Activated CD4-positive, alpha-beta T cell treated with anti-CD3 and anti-CD28 coated beads, Interleukin-2, amount 50 U/mL, for 16 hours (primary cell): ENCODE measurements at places on chromosomes 2 and 18.

DNA sequence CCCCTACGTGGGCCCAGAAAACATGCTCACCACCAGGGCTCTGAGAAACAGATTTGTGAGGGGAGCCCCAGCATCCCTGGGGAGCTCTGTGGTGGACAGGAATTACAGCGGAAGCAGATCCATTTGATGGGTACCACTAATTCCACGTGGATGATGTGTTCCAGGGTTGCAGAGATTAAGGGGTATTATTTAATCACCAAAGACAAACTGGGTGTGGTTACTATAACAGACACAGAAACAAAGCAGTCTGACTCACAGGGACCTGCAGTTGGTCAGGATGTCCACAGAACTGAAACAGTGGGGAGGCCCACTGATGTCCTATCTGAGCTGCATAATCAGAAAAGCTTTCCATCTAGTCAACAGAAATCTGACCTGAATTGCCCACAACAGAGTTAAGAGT, 65.8 kb downstream of the PSMG2 start:
- no peak for DNase-seq

DNA sequence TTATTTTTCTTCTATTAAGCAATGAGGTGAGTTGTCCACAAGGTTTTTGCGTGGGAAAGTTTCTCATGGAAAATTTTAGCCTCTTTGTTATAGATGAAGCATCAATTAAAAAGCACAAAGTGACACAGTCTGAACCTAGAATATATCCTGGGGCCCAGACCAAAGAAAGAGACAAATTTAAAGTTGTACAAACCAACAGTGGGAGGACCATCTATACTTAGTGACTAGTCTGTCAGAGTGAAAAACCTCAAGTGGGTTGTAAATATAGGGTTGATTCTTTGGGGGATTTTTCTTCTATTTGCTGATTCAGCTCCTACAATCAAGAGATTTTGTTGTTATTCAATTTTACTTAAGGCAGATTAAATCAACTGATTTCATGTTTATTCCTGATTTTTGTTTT, 256.2 kb downstream of the SATB2 start:
- DNase-seq: no peak

DNA sequence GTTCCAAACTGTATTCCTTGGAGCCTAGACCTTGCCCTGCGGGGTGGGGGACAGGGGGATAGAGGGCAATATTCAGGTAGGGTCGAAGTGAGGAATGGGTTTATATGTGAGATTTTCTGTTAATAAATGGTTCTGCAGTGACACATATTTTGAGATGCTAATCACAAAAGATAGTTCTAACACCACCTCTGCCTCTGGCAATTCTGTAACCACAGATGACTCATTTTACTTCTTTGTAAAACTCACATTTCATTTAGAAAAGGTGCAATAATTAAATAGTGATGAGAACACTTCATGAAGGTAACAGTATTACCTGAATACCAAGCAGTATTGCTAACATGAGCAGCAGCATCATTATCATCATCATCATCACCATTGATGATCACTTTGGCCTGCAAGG, 306.6 kb downstream of the SUCLG1 start:
- DNase-seq: no peak

DNA sequence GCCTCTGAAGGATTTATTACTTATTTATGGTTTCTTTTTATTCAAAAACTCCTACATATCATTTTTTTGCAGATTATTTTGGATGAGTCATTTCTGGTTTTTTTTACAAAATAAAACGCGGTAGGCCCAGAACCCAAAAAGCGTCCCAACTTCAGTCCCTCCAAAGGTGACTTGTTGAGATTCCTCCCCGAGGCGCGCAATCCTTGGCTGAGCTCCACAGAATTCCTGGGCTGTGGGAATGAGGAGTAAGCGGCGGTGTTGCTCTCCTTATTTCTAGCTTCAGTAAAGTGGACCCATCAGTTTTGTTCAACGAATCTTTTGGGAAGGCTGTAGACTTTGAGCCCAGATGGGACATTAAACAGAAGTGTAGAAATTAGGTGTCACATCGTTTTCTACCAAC, 67.0 kb upstream of the RMP24 start:
- no peak for DNase-seq

- no peak for DNase-seq
These were observed 435 bp downstream of the IFT172 start for GRCh38 chr2:27489118-27489497.

DNA sequence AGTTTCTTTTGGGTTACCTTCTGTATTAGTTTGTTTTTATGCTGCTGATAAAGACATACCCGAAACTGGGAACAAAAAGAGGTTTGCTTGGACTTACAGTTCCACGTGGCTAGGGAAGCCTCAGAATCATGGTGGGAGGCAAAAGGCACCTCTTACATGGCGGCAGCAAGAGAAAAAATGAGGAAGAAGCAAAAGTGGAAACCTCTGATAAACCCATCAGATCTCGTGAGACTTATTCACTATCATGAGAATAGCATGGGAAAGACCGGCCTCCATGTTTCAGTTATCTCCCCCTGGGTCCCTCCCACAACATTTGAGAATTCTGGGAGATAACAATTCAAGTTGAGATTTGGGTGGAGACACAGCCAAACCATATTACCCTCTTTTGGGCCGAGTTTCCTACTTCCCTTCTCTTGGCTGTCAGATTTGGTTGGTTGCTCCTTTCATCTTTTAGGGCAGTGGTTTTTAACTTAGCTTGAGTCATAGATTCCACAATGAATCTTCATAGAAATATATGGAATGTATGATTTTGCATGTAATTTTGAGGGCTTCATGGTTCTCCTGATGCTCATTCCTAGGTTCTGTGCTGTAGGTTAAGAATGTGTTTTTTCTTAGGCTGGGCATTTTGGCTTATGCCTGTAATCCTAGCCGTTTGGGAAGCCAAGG, 44.2 kb downstream of the CEP192 start:
- no peak for DNase-seq

DNA sequence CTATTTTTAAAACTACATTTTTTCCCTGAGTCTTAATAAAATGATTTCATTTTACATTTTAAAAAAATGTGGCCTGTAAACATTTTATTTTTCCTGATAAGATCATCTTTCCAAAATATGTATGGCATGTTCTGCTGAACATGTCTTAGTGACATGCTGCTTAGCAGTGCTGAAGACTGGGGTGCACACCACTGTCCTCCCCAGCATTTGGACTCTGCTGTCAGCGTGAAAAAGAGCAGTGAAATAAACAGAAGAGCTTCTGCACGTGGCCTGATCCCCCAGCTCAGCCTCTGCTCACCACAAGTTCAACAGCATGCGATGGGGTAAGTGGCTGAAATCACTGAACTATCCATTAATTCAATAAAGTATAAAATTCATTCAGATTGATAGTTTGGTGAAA, 81.6 kb upstream of the ZNF521 start:
- DNase-seq: no peak

DNA sequence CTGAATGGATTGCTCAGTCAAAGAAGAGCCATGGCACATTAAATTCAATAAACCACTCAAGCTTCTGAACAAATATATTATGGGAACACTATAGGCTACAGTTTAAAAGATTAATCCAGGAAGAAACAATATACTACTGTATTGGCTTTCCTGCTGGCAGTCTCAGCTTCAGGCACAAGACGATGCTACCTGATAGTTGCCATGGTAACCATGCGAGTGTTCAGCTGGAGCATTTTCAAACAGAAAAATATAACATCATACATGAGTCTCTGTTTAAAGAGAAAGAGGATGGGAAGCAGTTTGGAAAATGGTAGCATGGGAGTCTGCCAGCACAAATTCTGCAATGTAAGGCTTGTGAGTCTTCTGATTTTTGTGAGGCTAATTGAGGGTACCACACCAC, 65.9 kb upstream of the CPO start:
- no peak for DNase-seq

DNA sequence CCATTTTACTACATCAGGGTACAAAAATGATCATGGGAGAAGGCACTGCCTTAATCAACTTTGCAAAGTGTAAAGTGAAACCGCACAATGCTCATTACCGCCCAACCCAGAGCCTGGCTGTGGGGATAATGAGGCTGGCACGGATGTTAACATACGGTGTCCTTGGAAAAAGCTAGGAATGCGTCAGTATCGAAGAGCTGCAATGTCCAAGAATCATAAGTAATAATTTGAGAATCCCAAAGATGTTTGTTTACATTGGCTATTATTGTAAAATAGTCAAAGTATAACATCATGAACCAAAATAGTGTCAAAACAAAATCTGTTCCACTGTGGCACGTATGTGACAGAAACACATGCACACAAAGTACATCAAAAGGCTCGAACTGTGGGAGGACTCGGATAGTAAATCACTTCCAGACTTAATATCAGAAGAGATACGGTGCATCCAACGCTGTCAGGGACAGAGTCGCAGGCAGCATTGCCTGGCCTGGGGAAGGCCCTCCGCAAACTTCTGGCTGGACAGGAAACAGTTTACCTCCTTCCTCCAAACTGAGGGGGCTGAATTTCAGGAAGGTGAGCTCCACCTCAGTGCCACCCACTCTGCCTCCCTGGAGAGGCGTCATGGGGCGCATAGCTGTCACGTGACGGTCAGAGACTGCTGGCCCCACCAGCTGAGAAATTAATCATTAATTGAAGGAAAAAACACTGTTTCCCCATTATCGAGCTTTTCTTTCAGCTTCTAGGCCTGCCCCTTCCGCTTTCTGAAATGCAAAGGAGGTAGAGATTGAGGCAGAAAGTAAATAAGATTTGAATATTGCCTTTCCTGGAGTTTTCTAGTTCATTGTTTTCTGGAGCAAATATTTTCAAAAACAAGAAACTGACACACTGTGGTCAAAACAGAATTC, 1.8 kb upstream of the ID2 start:
- DNase-seq: no peak

DNA sequence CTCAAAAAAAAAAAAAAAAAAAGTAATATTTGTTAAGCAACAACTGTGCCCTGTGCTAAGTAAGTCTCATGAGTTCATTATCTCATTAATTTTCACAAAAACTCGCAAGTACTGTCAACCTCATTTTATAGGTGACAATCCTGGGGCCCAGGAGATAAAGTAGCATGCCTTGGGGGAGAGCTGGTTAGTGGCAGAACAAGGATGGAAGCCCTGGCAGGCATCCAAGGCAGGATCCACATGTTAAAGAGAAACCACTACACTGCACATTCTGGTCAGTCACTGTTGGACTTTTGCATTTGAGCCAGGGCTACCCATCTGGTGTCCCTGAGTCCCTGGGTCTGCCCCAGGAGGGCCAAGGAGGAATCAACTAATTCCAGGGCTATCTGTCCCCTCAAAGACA, 54.6 kb downstream of the ZFP36L2 start:
- DNase-seq: no peak

- no peak for DNase-seq
These were observed 40.8 kb downstream of the RTN4 start for GRCh38 chr2:55009277-55010060.

DNA sequence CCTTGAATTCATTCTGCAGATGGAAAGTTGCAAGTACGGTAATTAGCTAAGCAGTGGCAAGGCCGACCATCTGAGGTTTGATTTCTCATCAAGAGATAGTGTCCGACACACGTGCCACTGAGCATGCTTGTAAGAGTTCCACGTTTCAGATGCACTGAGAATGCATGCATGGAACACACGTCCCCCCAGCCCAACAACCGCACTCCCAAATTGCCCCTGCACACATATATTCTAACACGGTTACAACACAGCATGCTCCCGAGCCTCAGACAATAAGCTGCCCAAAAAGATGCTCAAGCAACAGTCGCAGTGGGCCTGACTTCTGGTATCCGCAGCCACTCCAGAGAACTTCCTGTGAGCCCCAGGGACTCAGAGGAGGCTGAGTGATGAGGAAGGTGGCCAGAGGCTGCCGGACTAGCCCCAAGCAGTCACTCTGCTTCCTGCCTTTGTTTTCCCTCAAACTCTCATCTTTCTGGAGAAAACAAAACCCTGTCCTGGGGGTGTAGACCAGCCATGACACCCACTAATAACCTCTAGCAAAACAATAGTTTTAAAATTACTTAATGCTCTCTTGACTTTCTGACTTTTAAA, 204.0 kb downstream of the TGIF1 start:
- DNase-seq: no peak

DNA sequence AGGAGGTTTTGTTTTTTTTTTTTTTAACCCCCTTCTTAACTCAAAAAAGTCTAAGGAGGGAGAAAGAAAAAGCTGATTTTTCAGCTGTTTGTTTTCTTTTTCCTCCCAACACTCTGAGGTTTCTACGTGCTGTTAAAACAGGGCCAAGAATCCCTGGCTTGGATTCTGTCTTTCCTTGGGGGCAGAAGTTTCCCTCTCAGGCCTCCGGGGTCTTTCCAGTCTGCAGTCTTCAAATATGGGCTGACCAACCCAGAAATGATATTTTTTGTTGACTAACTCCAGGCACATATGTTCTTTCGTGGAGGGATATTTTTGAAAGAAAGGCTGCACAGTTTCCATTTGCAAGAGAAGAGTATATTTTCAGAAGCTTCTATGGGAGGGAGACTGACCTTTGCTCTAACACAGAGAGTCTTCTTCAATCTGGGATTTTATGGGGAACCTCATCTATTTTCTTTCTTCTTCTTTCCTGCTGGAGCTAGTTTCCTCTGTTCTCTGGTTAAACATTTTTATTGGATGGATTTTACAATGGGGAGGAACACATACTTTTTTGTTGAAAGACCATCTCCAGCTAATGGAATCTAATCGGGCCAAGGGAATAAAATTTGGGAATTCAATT, 93.3 kb upstream of the SPRED2 start:
- no peak for DNase-seq

GRCh38 chr2:34252111-34252510, 653.0 kb upstream of the FAM98A start:
- no peak for DNase-seq

DNA sequence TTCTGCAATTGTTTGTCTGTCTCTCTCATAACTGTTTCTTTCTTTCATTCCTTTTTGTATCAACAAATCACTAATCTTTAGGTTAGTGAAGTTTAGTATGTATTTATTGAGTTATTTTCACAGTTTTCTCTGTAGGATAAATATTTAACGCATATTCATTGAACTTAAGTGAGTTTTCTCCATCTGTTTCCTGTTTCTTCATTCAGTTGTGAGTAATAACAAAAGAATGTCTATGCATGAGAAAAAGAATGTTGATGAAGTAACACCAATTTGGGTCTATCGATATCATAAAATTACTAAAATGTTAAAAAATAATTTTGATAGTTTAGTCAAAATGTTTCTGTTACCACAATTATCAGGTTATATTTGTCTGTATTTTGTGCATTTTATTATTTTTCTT, 948.0 kb downstream of the DSC3 start:
- no peak for DNase-seq
